ENCODE measurements at places on chromosomes 1 and 21.
A peak's percentile ranks its signal among the peaks of the same experiment; 100 is the strongest.

GRCh38 chr1:167617153-167618147 is 12.6 kb upstream of the RCSD1 start:
- DNase-seq: peak; percentile 31

DNA sequence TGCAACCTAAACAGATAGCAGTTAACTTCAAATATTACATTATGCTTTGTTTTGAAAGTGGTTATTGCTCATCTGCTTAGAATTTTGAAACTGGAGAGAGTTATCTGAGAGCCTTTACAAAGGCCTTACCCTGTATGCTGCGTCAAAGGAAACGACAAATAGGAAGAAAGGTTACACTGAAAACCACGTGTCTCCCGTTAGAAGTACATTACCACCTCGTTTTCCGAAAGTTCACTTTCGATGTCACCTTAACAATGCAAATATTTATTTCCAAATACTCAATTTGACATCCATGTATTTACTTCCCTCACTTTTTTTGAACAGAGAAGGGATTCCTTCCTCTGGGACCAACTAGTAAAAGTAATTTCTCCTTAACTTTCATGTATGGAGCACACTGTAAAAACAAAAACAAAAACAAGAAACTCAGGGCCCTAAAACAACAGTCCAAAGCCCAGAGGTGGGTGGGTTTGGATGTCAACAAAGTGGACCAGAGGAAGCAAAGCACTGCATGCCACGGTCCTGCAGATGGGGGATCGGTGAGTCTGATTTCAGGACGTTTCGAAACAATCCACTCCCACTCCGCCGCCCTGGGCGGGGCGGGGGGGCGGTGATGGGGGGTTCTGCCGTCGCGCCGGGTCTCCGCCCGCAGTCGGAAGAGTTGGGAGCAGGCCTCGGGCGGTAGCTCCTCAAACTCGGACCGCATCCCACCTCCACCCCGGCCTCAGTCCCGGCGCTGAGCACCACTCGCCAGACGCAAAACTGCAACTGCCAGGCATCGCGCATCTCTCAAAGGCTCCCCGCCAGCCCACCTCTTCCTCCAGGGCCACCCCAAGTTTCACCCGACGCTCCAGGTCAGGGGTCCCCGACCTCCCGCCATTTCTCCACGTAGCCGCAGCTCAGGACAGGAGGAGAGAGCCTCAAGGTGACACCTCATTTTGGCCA is 841 bp downstream of the ADSS2 start:
- peak; percentile 64 for DNase-seq

DNA sequence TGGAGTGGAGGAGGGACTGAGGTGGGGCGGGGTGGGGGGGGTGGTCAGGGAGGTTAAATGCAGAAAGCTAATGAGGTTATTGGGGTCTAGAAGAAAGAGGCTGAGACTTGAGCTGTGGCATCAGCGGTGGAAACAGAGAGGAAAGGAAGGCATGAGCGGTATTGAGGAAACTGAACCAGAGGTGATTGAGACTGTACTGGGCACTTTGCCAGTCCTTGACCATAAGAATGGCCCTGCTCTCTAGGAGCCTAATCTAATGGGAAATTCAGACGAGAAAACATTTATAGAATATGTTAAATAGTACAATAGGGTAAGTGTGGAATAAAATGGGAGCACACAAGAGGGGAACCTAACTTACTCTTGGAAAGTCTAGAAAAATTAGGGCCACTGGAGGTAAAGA is 23.7 kb downstream of the SLC44A3 start:
- DNase-seq: no peak

GRCh38 chr1:94713472-94714141 is 106.5 kb upstream of the SLC44A3 start:
- DNase-seq: peak; percentile 97

GRCh38 chr1:113676524-113676923 is 82.8 kb downstream of the PHTF1 start:
- no peak for DNase-seq

- peak; percentile 52 for DNase-seq
These were observed 6.5 kb upstream of the ATP1A4 start for GRCh38 chr1:160144921-160145320.

DNA sequence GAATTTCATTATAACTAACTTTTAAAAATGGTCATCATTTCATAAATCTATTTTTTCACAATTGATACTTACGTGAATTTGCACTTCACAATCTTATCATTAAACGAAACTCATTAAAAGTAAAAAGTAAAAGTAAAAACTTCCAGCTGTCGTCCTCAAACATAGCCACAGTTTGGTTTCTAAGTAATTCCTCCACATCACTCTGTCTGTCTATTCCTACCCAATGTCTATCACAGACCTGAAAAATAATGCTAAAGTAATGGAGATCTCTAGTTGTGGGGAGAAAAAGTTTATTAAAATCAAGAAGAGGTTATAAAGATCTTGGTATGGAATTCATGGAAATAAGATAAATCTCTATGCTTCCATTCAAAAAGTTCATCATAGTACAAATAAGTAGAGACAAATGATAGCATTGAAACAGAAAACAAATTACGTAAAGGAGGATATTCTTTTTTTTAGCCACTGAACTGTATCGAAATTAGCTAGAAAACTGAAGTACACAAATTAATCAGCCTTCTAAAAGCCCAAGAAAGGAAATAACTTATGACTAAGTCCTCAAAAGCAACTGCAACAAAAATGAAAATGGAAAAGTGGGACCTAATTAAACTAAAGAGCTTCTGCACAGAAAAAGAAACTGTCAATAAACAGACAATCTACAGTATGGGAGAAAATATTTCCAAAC is 148.6 kb downstream of the TIAM1 start:
- no peak for DNase-seq

GRCh38 chr1:166915941-166916340 is 39.9 kb upstream of the TADA1 start:
- no peak for DNase-seq

- peak; percentile 17 for DNase-seq
These were observed 7.6 kb downstream of the CAPN9 start for GRCh38 chr1:230754796-230755195.

- peak; percentile 100 for DNase-seq
These were observed 362 bp upstream of the DYNLT4 start for GRCh38 chr1:44807364-44808062.

DNA sequence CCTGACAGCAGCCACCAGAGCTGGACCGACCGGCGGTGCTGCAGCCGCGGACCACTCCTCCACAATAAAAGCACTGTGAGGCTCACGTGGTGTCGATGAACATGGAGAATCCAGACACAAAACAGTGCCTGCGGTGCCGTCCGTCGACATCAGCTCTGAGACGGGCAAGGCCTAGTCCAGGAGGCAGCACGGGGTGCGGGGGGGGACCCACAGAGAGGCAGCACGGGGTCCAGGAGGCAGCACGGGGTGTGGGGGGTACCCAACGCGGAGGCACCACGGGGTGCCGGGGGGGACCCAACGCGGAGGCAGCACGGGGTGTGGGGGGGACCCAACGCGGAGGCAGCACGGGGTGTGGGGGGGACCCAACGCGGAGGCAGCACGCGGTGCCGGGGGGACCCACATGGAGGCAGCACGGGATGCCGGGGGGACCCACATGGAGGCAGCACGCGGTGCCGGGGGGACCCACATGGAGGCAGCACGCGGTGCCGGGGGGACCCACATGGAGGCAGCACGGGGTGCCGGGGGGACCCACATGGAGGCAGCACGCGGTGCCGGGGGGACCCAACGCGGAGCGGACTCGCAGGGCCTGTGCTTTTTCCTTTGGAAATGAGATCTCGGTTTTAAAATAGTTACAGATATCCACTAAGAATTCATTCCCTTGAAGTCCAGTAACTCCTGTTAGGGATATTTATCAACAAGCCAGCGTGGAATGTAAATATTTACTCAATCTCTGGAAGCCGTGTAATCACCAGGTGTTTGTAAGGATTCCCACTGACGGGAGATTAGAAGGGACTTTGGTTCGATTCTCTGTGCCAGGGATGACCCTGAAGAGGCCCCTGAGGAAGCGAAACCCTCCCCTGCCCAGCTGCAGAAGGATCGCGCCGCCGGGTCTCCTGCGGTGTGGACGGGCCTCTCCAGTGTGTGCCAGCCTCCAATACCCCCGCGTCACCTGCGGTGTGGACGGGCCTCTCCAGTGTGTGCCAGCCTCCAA is 52.1 kb downstream of the COL6A1 start:
- DNase-seq: no peak

GRCh38 chr1:5981009-5981380 is 11.2 kb downstream of the NPHP4 start:
- DNase-seq: no peak

DNA sequence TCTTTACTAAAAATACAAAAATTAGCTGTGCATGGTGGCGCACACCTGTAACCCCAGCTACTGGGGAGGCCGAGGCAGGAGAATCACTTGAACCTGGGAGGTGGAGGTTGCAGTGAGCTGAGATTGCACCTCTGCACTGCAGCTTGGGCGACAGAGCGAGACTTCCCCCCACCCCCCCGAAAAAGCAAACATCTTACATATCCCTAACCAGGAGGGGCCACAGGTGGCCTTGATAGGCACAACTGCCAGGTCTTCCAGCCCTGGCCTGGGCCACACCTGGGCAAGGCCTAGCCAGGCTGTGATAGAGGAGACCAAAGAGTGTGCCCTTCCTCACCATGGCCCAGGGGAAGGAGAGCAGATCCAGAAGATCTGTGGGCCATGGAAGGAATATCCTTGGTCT is 28.6 kb upstream of the POU3F1 start:
- DNase-seq: no peak

DNA sequence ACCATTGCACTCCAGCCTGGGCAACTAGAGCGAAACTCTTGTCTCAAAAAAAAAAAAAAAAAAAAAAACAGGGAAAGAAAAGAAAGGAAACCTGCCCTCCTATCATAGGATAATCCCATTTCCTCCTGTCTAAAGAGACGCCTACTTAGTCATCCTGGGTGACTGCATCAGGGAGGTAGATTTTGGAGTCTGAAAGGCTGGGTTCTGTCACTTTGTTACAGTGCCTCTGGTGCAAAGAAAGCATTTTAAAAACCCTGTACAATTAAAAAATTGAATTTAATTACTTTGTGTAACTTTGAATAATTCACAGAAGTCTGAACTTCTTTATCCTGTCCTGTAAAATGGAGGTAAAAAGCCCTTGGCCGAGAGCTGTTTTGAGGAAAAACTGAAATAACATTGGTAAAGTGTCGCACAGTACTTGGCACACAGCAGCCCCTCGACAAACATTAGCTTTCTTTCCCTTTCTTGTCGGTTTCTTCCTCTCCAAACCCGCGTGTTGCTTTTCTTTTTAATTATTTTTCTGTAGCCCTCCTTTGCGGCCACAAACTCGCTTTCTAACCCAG is 657 bp upstream of the HDAC1 start:
- DNase-seq: peak; percentile 37

DNA sequence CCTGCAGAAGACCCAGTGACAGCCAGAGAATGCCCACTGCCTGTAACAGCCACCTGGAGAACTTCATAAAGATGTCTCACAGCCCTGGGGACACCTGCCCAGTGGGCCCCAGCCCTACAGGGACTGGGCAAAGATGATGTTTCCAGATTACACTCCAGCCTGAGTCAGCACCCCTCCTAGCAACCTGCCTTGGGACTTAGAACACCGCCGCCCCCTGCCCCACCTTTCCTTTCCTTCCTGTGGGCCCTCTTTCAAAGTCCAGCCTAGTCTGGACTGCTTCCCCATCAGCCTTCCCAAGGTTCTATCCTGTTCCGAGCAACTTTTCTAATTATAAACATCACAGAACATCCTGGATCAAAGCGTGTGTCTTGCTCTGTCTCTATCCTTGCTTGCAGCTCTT is 14.7 kb upstream of the PINK1 start:
- no peak for DNase-seq

DNA sequence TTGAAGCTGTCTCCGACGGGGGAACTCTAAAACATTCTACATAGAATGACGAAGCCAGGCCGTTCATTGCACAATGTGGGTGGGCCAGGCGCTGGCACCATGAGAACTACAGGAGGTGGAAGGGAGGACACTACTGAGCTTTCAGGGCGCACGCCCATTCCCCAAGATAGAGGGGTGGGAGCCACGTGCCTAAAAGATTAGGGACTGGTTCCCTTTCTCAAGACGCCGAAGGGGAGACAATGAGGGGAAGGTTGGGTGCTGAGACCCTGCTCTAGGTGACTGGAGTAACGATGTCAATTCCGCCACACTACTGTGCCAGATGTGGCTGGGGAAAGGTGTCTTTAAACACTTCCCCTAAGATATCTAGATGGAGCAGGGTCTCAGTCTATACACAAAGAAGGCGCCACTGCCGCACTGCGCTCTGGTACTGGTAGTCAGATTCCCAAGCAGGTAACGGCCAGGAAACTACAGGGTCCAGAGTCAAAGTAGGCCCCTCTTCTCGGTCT is 782 bp downstream of the CSDE1 start:
- DNase-seq: peak; percentile 59

DNA sequence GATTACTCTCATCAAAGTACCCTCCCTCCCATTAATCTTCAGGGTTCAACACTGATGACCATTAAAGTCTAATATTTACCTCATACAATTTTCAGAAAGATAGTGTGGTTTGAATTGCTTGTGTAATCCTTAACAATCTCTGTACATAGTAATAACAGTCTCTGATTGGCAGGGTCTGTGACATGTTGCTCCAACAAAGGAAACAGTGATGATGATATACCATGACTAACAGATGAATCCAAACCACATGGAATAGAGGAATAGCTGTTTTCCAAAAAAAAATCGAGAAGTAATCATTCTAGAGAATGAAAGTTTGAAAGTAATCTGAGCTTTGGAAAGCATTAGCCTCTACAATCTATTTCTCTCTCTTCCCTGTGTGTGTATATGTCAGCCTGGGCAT is 610.1 kb upstream of the NEGR1 start:
- DNase-seq: peak; percentile 56

GRCh38 chr1:98410082-98410481 is 251.4 kb upstream of the SNX7 start:
- no peak for DNase-seq

- DNase-seq: peak; percentile 40
These were observed 94.6 kb upstream of the ZBTB18 start for GRCh38 chr1:243956450-243956849.

Data from foreskin fibroblast (primary cell).